Stimulated activated CD4-positive, alpha-beta T cell treated with anti-CD3 and anti-CD28 coated beads, TNF-alpha, amount 100 ng/mL, for 1 hour (primary cell): ENCODE measurements at places on chromosomes 1 and 21.

DNA sequence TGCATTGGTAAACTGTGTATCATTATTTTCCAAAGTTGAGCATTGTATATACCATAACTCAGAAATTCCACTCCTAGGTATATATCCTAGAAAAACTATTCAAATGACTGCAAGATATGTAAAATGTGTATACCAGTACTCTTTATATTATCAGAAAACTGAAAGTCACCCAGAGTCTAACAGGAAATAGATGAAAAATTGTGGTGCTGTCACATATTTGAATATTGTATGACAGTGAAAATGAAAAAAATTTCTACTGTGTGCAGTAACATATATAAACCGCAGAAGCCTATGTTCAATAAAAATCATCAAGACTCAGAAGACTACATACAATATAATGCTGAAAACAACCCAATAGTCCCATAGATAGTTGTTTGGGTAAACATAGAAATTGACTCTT, 74.4 kb upstream of the LYPLAL1 start:
- no peak for DNase-seq

- DNase-seq, result no peak
Measured at GRCh38 chr1:76027341-76027740, 47.2 kb upstream of the ST6GALNAC3 start.

GRCh38 chr1:1758059-1758621, 20.1 kb downstream of the NADK start:
- no peak for DNase-seq

DNA sequence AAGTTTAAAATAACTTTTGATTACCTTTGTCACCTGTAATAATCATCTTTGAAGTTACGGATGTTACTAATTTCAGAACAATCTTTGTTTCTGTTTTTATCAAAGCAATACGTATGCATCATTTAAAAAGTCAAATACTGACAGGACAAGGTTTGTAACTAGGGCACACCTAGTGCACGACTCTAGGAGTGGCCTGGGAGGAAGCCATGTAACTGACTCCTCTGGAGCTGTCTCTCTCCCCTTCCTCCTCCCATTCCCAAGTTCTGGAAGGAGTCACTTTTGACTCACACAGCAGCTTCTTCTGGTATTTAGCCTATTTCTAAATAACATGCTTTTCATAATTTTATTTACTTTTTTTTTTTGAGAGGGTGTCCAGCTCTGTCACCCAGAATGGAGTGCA, 11.8 kb upstream of the RAP1GAP start:
- DNase-seq, result no peak

GRCh38 chr1:168206111-168206510, 19.7 kb upstream of the SFT2D2 start:
- no peak for DNase-seq

DNA sequence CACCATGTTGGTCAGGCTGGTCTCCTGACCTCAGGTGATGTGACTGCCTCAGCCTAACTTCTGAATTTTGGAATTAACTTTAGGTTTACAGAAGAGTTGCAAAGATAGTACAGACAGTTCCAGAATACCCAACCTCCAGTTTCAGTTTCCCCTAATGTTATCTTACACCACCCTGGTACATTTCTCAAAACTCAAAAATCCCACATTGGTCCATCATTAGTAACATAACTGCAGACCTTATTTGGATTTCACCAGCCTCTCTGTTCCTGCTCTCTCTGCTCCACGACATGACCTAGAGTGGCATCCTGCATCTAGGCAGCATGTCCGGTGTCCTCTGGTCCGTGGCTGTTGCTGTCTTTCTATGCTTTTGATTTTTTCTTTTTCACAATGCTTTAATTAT, 5.0 kb upstream of the ZC3H12A start:
- no peak for DNase-seq
